ENCODE measurements at places on chromosomes 12 and 14.

GRCh38 chr12:123164222-123164621, 13.3 kb upstream of the PITPNM2 start:
- no peak for DNase-seq

DNA sequence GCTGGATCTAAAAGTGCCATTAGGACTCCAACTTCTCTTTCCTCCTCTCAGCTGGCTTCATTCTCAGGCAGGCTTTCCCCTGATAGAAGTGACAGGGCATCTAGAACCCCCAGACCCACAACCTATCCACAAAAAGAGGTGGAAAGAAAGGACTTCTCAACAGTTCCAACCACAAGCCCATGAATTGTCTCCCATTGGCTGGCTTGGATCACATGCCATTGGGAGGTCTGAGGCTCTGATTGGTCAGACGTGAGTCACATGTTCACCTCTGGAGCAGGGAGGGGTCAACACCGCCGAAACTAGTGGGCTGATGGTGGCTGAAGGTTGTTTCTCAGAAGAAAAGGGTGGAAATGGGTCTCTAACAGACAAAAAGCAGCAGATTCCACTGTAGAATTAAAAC, 47.2 kb downstream of the DRAM1 start:
- DNase-seq, result peak; percentile 66

- no peak for DNase-seq
These were observed 834.1 kb downstream of the TRHDE start for GRCh38 chr12:73106296-73106695.

- DNase-seq, result peak; percentile 51
These were observed 36.0 kb downstream of the FMNL3 start for GRCh38 chr12:49671031-49671765.

GRCh38 chr12:110543252-110543959, 39.7 kb downstream of the PPTC7 start:
- no peak for DNase-seq

DNA sequence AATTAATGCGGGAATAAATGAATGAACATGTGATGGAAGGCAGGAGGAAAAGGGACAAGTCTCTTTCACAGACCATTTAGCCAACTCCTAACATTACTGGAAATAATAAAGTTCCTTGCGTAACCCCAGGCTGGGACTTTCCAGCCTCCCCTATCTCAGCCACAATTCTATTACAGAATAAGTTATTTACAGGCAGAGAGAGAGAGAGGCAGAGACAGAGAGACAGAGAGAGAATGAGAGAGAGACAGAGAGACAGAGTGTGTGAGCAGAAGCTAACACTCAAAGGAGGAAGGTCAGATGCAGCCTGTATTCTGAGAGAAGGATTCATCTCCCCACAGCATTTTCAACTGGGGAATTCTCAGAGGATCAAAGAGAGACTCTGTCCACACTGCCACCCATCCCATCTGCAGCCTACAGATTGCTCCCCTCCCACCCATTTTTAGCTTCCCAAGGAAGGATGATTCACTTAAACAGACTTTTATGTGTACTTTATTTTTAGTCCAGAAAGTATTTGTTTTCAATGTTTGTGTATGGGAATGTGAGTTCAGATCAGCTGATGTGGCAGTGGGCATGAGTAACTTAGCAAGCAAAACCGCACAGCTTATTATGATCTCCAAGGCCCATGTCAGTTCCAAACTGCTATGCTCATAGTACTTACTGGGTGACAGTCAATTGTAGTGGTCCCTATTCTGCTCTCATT, 165.7 kb downstream of the CAND1 start:
- peak; percentile 75 for DNase-seq

- DNase-seq, result no peak
These were observed 369.8 kb downstream of the CACNA1C start for GRCh38 chr12:2422591-2422990.

DNA sequence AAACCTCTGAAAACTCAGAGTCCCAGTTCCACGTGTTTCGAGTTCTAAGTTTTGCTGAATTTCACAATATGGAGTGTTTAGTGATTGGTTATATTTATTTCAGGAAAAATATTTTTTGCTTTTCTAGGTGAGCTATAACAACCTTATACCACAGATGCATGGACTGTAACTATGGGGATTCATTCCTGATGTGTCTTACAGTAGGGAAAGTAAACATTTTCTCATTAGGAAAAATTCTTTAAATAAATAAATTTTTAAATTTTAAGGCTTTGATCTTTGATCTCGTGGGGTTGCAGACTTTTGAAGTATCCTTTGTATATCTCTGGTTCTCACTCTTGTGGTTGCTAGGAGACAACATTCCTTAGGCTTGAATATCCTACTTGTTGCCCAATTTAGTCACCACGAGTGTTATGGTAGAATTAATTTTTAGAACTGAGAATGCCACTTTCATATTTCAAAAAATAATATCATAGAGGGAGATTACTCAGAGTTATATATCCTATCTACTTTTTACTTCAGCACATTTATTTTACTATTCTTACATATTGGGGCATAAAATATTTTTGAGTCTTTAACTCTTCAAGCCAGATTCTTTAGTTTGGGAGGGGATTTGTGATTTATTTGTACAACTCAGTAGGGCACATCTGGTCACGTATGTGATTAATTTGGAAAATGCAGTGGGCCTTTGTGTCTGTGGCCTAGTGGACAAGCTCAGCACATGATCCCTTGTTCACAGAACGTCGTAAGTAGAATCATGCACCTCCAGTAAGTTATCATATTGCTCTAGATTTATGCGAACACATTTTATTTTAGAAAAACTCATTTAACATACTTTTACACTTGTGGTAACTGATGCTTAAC, 224.0 kb downstream of the TTC6 start:
- DNase-seq, result no peak

DNA sequence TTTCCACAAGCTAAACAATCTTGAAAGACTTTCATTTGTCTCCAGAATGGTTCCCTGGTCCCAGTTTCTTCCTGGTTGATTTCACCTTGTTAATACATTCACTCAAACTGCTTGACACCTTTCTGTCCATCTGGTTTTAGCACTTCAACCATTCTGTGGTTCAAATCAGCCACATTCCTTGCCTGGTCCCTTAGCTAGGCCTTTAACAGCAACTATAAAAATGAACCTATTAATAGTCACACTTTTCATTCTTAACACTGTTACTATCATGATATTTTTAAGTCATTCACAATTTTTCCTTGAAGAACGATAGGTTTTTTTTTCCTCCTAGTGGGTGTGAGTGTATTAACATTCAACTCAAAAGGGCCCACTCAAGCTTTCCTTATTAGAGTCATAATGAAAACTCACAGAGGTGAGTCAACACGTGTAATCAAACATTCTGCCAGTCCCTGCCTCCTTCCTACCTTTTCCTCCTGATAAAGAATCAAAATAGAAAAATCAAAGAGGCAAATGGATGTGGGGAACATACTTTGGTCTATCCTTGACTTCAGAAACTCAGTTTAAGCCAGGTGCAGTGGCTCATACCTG, 34.4 kb upstream of the CCNT1 start:
- no peak for DNase-seq
